ENCODE measurements at places on chromosomes 4 and X. TPM values are rescaled to one million over a fixed set of nuclear protein-coding genes. Genes with fewer than 3 reads are reported as not detected.

Gene GDPD2
- total RNA-seq: 0.03 TPM

Gene SERTM2
- not detected for total RNA-seq

Gene CT45A10
- 0.35 TPM for total RNA-seq

Gene PFKFB1
- 0.10 TPM for total RNA-seq

Gene SMR3B
- total RNA-seq: not detected

Gene CRMP1
- 4.9 TPM for total RNA-seq

Gene FOXO4
- 1.2 TPM for total RNA-seq

Gene STK32B
- total RNA-seq: 14.7 TPM

Gene GAGE2A
- total RNA-seq: not detected

Gene GAB1
- total RNA-seq: 2.9 TPM

Gene GYPE
- not detected for total RNA-seq

Gene SLC10A4
- total RNA-seq: 4.4 TPM

Gene NPY2R
- total RNA-seq: 0.02 TPM

Gene ADH4
- not detected for total RNA-seq

Gene ERAS
- 0.16 TPM for total RNA-seq

Gene MAGIX
- 3.3 TPM for total RNA-seq

Gene KLHL4
- 6.3 TPM for total RNA-seq

Gene NUDT11
- 2.7 TPM for total RNA-seq

Gene TCEAL6
- not detected for total RNA-seq

Gene SLC49A3
- 0.21 TPM for total RNA-seq
